Liver (tissue), 10 donors: ENCODE measurements at places on chromosomes 1 and 21.

DNA sequence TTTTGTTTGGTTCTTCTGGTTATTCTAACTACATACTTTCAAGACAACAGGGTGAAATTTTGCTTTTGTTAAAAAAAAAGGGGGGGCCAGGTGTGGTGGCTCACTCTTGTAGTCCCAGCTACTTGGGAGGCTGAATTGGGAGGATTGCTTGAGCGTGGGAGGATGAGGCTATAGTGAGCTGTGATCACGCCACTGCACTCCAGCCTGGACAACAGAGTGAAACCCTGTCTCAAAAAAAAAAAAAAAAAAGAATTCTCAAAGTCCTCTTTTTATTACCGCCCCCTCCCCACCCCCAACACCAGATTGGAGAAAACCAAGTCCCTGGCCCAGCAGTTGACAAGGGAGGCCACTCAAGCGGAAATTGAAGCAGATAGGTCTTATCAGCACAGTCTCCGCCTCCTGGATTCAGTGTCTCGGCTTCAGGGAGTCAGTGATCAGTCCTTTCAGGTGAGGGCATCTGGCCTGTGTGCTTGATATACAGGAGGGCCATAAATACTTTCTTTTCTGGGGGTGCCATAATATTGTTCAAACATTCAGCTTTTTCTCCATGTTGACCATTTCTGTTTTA is 50.2 kb downstream of the LAMC2 start:
- no peak overlapping the region for H3K27ac ChIP-seq
- no peak overlapping the region for H3K4me3 ChIP-seq
- DNase-seq, result no peak
- H3K4me1 ChIP-seq, result no peaks in the 10 kb centered on the region

- no peak for DNase-seq
- H3K27ac ChIP-seq, result peak overlapping the region; percentile 9
- H3K36me3 ChIP-seq, result no peaks in the 10 kb centered on the region
- H3K4me3 ChIP-seq, result no peak overlapping the region
- H3K4me1 ChIP-seq, result no peaks in the 10 kb centered on the region
Measured at GRCh38 chr1:67767103-67767782, 66.0 kb downstream of the GNG12 start.

- peaks cover 1% of the 10 kb centered on the region for H3K4me1 ChIP-seq
- H3K4me3 ChIP-seq, result no peak overlapping the region
- H3K36me3 ChIP-seq, result peaks cover 10% of the 10 kb centered on the region
- no peak overlapping the region for H3K27ac ChIP-seq
Measured at GRCh38 chr1:53957194-53957818, 11.2 kb downstream of the LRRC42 start.

DNA sequence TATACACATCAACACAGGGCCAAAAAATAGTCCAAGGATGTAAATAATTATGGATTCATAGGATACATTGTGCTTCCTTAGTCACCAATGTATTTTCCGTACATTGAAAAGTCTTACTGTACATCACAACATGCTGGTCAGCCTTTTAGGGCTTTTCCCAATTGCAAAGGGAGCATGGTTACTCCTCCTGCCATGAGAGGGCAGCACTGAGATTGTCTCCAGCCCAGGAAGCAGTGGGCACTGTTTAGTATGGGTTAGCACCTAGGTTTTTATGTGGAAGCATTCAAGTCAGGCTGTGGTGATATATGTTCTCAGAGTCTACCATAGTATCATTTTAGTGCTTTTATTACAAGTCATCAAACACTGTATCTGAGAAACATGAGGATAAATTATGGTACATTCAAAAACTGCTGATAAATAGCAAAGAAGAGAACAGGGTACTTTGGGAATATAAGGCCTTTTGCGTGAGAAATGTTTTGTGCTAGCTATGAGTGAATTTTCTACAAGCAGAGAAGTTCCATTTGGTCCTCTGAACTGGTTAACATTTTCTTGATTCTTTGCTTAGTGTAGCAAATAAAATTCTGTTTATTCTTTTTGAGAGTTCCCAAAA is 34.0 kb downstream of the ST6GALNAC5 start:
- H3K4me1 ChIP-seq, result no peaks in the 10 kb centered on the region
- peak; percentile 47 for DNase-seq
- H3K36me3 ChIP-seq, result no peaks in the 10 kb centered on the region
- no peaks in the 10 kb centered on the region for H3K27me3 ChIP-seq
- no peak overlapping the region for H3K27ac ChIP-seq

GRCh38 chr1:33725556-33726160 is 138.2 kb upstream of the HMGB4 start:
- H3K4me3 ChIP-seq, result no peak overlapping the region
- H3K27ac ChIP-seq, result no peak overlapping the region
- no peak for DNase-seq

- no peaks in the 10 kb centered on the region for H3K27me3 ChIP-seq
- no peak overlapping the region for H3K27ac ChIP-seq
- H3K36me3 ChIP-seq, result no peaks in the 10 kb centered on the region
- H3K4me3 ChIP-seq, result no peak overlapping the region
- H3K4me1 ChIP-seq, result no peaks in the 10 kb centered on the region
- no peak for DNase-seq
Measured at GRCh38 chr1:98323906-98324358, 337.6 kb upstream of the SNX7 start.

GRCh38 chr1:245933431-245934045 is 573.5 kb downstream of the SMYD3 start:
- no peaks in the 10 kb centered on the region for H3K4me1 ChIP-seq
- H3K4me3 ChIP-seq, result no peak overlapping the region
- H3K27me3 ChIP-seq, result no peaks in the 10 kb centered on the region
- DNase-seq, result no peak
- H3K27ac ChIP-seq, result no peak overlapping the region

DNA sequence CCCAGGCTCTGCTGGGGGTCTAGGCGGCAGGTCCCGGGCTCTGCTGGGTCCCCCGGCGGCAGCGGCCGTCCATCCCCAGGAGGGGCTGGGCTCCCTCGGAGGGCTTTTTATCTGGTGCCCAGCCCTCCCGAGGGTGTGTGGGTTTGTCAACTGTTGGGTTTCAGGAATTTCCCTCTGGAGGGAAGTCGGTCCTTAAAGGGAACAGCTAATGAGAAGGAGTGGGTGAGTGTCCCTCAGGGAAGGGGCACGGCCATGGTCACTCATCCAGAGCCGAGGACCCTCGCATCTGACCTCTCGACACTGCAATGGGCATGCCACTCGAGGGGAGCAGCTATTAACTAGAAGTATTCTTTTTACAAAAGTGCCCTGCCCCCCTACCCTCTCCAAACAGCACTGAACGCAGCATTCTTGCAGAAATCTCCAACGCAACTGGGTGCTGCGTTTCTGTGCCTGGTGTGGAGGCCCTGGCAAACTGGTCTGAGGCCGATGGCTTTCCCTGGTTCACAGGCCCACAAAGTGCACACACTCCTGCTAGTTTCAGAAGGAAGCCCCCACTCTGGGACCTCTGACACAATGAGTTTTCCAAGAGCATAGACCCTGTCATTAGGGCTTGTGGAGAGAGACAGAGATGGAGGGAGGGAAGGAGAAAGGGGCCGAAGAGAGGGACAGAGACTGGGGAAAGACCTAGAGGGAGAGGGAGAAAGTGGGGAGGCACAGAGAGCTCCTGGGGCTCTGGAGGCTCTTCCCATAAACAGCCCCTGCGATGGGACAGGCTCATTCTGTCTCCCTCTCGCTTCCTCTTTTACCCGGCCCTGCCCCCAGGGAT is 1.0 kb upstream of the TSPEAR start:
- H3K27ac ChIP-seq, result no peak overlapping the region
- H3K27me3 ChIP-seq, result peaks cover 4% of the 10 kb centered on the region
- H3K4me1 ChIP-seq, result peaks cover 11% of the 10 kb centered on the region
- DNase-seq, result peak; percentile 16
- no peaks in the 10 kb centered on the region for H3K36me3 ChIP-seq

DNA sequence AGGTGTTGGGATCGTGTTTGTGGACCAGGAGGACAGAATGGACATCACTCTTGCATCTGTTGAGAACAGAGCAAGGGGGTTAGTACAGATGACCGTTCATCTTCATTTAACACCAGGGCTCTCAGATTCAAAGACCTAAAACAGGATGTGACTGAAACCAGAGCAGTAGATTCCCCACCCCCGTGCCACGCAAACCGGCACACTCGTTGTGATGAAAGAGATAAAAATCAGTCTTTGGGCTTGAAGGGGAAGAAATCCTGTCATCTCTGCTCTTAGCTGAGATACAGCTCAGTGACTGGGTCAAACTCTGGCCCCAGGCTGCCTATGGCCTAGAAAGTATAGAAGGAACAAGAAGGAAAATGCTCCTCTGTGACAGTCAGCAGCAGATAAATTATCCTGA is 146.2 kb upstream of the KRTAP19-8 start:
- no peak overlapping the region for H3K27ac ChIP-seq
- peaks cover 8% of the 10 kb centered on the region for H3K36me3 ChIP-seq
- H3K4me1 ChIP-seq, result no peaks in the 10 kb centered on the region
- no peak overlapping the region for H3K4me3 ChIP-seq
- no peak for DNase-seq

DNA sequence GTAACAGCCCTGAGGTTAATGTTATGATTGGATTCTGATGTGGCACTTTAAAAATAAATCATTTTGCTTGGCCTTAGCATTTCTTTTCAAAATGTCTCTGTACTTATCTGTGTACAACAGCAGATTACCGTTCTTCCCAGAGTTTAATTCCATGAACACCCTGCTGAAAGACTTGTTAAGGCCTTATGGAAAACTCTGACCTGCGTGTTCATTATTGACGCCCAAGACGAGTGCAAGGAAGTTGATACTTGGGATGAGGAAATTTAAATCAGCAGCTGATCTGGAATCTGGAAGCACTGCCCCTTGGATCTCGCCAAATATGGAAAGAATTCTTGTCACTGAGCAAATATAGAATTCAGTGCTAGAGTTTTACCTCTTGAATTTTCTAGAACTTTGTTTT is 6.7 kb downstream of the ERG start:
- DNase-seq, result no peak
- H3K27ac ChIP-seq, result peak overlapping the region; percentile 5
- H3K4me1 ChIP-seq, result no peaks in the 10 kb centered on the region
- H3K36me3 ChIP-seq, result no peaks in the 10 kb centered on the region
- H3K27me3 ChIP-seq, result peaks cover 4% of the 10 kb centered on the region

- H3K27me3 ChIP-seq, result no peaks in the 10 kb centered on the region
- H3K4me1 ChIP-seq, result peaks cover 3% of the 10 kb centered on the region
- no peak for DNase-seq
- H3K4me3 ChIP-seq, result no peak overlapping the region
- H3K36me3 ChIP-seq, result no peaks in the 10 kb centered on the region
Measured at GRCh38 chr1:27476237-27476636, 13.7 kb downstream of the WASF2 start.

DNA sequence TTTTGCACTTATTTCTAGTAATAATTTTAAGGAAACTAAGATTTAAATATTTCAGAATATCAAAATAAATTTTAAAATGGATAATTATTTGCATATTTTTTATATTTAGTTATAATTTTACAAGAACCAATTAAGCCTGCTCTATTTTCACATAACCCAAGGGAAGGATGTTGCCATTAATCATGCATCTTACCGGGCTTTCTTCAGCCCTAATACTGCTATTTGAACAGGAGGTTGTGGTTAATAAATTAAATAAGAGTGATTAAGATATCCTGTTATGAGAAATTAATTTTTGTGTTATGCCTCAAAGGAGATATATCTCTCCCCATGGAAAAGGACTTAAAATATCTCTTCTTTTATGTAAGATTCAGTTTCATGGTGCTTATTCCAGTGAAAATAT is 1415.8 kb upstream of the B3GALT2 start:
- no peaks in the 10 kb centered on the region for H3K36me3 ChIP-seq
- no peak for DNase-seq
- H3K4me1 ChIP-seq, result no peaks in the 10 kb centered on the region
- H3K27me3 ChIP-seq, result no peaks in the 10 kb centered on the region
- no peak overlapping the region for H3K27ac ChIP-seq

DNA sequence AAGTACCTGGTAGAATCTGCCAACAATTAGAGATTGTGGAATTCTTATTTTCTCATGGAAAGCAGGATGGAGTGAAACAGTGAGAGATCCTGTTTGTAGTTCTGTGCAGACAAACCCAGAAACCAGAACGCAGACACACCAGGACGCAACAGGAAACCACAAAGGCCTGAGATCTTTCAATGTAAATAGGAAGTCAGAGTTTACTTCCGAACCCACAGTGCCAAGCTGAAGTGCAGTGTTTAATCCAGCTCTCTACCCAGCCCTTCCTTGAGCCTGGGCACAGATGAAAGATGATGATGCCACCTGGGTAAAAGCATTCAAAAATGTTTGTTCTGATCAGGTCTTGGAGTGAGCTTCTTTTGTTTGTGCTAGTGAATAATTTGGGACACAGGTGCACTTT is 244.2 kb upstream of the HOOK1 start:
- no peak overlapping the region for H3K4me3 ChIP-seq
- H3K4me1 ChIP-seq, result no peaks in the 10 kb centered on the region
- H3K36me3 ChIP-seq, result no peaks in the 10 kb centered on the region
- no peak for DNase-seq
- no peak overlapping the region for H3K27ac ChIP-seq

DNA sequence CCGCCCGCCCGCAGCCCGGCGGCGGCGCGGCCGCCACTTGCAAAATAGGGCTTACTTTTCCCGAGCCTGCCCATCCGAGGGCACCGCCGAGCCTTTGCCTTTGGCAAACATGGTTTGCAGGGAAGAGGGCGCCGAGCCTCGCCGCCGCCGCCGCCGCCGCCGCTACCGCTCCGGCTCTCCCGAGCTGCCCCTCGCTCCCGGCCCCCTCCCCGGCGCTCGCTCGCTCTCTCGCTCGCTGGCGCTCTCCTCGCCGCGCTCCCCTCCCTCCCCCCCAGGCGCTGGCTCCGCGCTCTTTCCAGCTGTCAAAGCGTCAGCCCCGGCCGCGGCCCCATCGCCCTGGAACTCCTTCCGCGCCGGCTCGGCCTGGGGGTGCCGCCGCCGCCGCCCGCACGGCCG is 298 bp downstream of the SSBP3 start:
- no peak for DNase-seq
- no peak overlapping the region for H3K4me3 ChIP-seq
- H3K4me1 ChIP-seq, result peaks cover 32% of the 10 kb centered on the region
- H3K36me3 ChIP-seq, result peaks cover 10% of the 10 kb centered on the region

- no peak for DNase-seq
- no peak overlapping the region for H3K4me3 ChIP-seq
- H3K4me1 ChIP-seq, result no peaks in the 10 kb centered on the region
Measured at GRCh38 chr1:110264430-110264829, 54.3 kb downstream of the KCNC4 start.
